Activated naive CD8-positive, alpha-beta T cell treated with anti-CD3 and anti-CD28 coated beads, Interleukin-2, amount 10 ng/mL, durations not matched to agents 7 days and 5 days (primary cell): ENCODE measurements at places on chromosomes 13 and 19. TPM values are rescaled to one million over a fixed set of nuclear protein-coding genes. Genes with fewer than 3 reads are reported as not detected.

DNA sequence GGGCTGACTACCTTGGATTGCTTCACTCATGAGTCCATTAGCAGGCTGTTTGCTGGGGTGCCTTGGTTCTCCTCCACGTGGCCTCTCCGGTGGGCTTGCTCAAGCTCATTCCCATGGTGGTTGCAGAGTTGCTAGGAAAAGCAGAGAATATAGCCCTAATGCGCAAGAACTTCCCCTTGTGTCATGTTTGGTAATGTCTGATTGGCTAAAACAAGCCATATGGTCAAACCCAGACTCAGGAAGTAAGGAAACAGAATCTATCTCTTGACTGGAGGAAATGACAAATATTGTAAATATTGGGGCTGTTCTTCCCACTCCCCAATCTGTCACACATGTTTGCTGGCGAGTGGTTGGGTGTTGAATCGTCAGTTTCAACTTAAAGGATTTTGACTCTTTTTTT is 12.1 kb downstream of the NFILZ start:
- no peak overlapping the region for H3K4me3 ChIP-seq
- no peak overlapping the region for H3K27ac ChIP-seq
- no peaks in the 10 kb centered on the region for H3K36me3 ChIP-seq
- DNase-seq, result no peak

KLF1 gene
- total RNA-seq, result 0.19 TPM

GRCh38 chr19:21593008-21593481 is 87.6 kb downstream of the ZNF429 start:
- no peak for DNase-seq
- H3K27me3 ChIP-seq, result peaks cover 1% of the 10 kb centered on the region
- no peak overlapping the region for H3K4me3 ChIP-seq
- no peaks in the 10 kb centered on the region for H3K4me1 ChIP-seq
- no peaks in the 10 kb centered on the region for H3K36me3 ChIP-seq

DNA sequence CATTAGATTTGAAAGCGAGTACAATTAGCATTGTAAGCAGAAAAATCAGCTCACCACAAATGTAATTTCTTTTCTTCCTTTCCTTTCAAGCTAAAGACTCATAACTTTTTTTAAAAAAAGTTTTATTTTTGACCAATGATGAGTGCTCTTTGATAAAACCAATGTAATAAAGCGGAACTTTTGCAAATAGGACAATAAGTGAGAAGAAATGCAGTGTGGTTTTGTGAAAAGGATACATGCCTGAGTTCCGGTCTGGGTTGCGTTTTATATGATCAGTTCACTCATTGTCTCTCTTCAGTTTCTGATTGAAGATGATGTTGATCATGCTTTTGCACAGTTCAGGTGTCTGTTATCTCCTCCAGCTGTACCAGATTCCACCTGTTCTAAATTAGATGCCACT is 274.4 kb downstream of the KLF12 start:
- peaks cover 3% of the 10 kb centered on the region for H3K4me1 ChIP-seq
- no peak overlapping the region for H3K27ac ChIP-seq
- H3K36me3 ChIP-seq, result peaks cover 11% of the 10 kb centered on the region

ELSPBP1 gene
- total RNA-seq, result not detected

SIGLEC8 gene
- total RNA-seq, result not detected
